Aorta (tissue), 5 donors: ENCODE measurements at places on chromosomes 2 and 18. TPM values are rescaled to one million over a fixed set of nuclear protein-coding genes. Genes with fewer than 3 reads are reported as not detected.

Gene PLCD4
- total RNA-seq = 1.6 TPM

Gene MRO
- total RNA-seq = 3.2 TPM

Gene MC2R
- total RNA-seq = not detected

Gene SLC11A1
- total RNA-seq = 56.1 TPM

Gene RGPD4
- total RNA-seq = 0.39 TPM

- H3K4me3 ChIP-seq = no peak overlapping the region
- DNase-seq = no peak
- no peak overlapping the region for H3K27ac ChIP-seq
- no peaks in the 10 kb centered on the region for H3K27me3 ChIP-seq
These were observed 80.7 kb downstream of the ACSL3 start for GRCh38 chr2:222941510-222942032.

- H3K27me3 ChIP-seq = no peaks in the 10 kb centered on the region
- H3K4me1 ChIP-seq = peaks cover 2% of the 10 kb centered on the region
- H3K27ac ChIP-seq = no peak overlapping the region
These were observed 62.2 kb downstream of the SPIRE1 start for GRCh38 chr18:12595571-12596255.

- no peaks in the 10 kb centered on the region for H3K4me1 ChIP-seq
- no peak overlapping the region for H3K27ac ChIP-seq
- H3K4me3 ChIP-seq = no peak overlapping the region
- no peaks in the 10 kb centered on the region for H3K27me3 ChIP-seq
- H3K36me3 ChIP-seq = no peaks in the 10 kb centered on the region
These were observed 312.2 kb upstream of the EPAS1 start for GRCh38 chr2:45984896-45985473.

DNA sequence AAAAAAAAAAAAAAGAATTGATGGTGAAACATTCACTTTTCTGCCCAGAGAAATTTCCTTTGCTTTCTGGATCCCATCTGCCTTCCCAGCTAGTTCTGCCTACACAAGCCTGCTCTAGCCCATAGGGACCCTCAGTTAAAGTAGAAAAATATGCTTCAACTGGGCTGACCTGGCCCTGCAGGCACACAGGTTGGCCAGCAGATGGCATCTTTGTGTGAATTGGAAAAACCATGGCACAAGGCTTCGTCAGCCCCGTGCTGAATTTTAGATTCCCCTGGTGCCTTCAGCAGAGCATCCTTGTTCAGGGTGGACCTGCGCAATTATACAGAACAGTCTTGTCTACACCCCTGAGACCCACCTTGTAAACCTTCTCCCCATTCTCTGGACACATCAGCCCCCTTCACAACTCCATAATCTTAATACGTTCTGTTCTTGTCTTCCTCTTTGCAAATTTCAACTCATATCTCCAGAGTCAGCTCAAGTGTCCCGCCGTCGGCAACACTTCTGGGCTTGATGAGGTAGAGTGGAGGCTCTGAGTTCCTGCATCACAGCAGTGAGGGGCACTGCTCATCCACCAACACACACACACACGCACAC, 114.5 kb downstream of the INSIG2 start:
- H3K4me1 ChIP-seq = no peaks in the 10 kb centered on the region
- no peak overlapping the region for H3K4me3 ChIP-seq
- H3K36me3 ChIP-seq = no peaks in the 10 kb centered on the region
- peaks cover 2% of the 10 kb centered on the region for H3K27me3 ChIP-seq
- no peak for DNase-seq
- no peak overlapping the region for H3K27ac ChIP-seq

GRCh38 chr18:11021477-11021876, 127.9 kb downstream of the PIEZO2 start:
- no peak for DNase-seq
- no peak overlapping the region for H3K4me3 ChIP-seq
- H3K4me1 ChIP-seq = no peaks in the 10 kb centered on the region

DNA sequence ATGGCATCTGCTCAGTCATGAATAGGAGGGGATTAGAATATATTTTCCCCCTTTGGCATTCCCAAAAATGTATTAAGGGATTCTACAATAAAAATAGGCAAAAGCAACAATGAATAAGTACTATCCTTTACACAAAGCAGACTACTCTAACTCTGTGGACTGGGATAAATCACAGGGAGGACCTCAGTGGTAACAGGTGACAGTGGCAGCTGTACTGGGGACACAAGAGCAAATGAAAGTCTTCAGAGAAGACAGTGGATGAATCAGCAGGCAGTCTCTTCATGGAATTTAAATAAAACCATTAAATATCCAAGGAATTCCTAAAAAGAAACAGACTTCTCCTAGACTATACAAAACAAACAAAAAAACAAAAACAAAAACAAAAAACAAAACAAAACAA, 4.8 kb downstream of the CDH7 start:
- no peak overlapping the region for H3K4me3 ChIP-seq
- no peaks in the 10 kb centered on the region for H3K4me1 ChIP-seq
- H3K36me3 ChIP-seq = no peaks in the 10 kb centered on the region
- DNase-seq = no peak
- H3K27ac ChIP-seq = no peak overlapping the region

- no peaks in the 10 kb centered on the region for H3K36me3 ChIP-seq
- no peak for DNase-seq
- no peaks in the 10 kb centered on the region for H3K27me3 ChIP-seq
- H3K27ac ChIP-seq = no peak overlapping the region
- H3K4me3 ChIP-seq = no peak overlapping the region
These were observed 15.8 kb downstream of the ATF2 start for GRCh38 chr2:175152242-175152641.

DNA sequence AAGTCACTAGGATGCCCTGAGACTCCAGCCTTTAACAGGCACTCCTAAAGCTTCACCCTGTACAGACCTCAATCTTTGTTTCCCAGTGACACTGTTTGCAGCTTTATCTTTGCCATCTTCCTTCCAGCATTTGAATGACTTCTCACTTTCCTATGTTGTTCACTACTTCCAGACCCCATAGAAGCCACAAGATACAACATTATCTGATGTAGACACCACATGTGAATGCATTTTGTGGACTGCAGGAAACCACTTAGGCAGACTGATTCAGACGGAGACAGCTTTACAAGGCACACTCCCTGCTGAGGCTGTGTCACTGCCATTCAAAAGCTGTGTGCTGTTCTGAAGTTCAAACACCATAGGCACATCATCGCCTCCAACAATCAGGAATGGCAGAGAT, 67.3 kb upstream of the SPATS2L start:
- H3K36me3 ChIP-seq = no peaks in the 10 kb centered on the region
- no peaks in the 10 kb centered on the region for H3K4me1 ChIP-seq
- no peak for DNase-seq
- no peaks in the 10 kb centered on the region for H3K27me3 ChIP-seq
- H3K4me3 ChIP-seq = no peak overlapping the region

DNA sequence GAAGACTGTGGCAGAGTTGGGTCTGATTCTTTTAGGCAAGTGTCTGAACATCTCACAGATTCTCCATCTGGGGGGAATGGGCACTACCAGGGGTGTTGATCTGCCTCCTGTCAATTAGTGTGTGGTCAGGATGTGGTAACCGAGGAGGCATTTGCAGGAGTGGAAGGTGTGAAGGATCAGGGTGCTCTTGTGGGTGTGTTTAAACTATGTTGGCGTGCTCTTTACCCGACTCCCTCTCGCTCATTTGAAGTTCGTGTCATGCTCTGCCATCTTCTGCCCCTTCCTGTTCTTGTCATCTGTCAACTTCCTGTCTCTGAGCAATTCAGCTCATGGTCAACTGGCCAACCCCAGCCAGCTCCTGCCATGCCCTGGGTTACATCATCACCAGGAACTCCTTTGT, 107.9 kb downstream of the RTN4 start:
- no peaks in the 10 kb centered on the region for H3K27me3 ChIP-seq
- no peaks in the 10 kb centered on the region for H3K36me3 ChIP-seq
- no peak for DNase-seq
- no peaks in the 10 kb centered on the region for H3K4me1 ChIP-seq
- no peak overlapping the region for H3K4me3 ChIP-seq

DNA sequence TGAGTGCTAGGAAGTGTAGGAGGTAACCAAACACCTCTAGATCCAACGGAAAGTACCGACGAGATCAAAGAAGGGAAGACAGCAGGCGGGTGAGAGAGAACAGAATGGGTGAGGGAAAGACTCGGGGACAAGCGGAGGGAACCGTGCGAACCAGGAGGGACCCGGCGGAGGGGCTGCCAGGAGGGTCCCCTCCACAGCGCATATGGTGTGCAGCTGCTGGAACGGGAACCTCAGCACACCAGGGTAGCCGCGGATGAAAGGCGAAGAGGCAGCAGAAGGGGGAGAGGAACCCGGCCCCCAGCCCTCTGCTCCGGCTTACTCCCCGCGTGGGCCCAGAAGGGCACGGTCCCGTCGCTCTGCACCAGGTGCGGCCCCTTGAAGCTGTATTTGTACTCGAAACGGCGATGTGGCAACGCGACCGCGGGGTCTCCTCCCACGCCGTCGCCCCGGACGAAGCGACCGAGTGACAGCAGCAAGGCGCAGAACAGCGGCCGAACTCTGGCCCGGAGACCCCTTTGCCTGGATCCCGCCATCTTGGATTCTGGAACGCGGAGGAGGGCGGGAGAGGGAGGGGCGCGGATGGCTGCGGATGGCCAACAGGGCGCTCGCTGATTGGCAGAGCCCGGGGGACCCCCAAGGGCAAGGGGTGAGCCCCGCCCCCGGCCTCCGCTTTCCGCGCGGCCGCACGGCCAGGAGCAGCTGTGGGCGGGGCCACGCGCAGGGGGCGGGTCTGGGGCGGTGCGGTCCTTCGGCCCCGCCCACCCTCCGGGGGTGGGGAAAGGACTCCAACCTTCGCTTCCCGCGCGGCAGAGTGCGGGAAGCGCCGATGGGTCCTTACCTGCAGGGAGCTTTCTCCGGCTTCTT, at the start of gene LMAN1:
LMAN1 (minus strand) TSS at position 554 of the 864 bp plus-strand sequence; CDS start at position 533, 21 bp downstream.
- H3K27ac ChIP-seq = peak within 1 kb of the TSS; percentile 53
- peak; percentile 98 for DNase-seq
- peaks cover 4% of the 10 kb centered on the region for H3K36me3 ChIP-seq
- no peaks in the 10 kb centered on the region for H3K27me3 ChIP-seq

DNA sequence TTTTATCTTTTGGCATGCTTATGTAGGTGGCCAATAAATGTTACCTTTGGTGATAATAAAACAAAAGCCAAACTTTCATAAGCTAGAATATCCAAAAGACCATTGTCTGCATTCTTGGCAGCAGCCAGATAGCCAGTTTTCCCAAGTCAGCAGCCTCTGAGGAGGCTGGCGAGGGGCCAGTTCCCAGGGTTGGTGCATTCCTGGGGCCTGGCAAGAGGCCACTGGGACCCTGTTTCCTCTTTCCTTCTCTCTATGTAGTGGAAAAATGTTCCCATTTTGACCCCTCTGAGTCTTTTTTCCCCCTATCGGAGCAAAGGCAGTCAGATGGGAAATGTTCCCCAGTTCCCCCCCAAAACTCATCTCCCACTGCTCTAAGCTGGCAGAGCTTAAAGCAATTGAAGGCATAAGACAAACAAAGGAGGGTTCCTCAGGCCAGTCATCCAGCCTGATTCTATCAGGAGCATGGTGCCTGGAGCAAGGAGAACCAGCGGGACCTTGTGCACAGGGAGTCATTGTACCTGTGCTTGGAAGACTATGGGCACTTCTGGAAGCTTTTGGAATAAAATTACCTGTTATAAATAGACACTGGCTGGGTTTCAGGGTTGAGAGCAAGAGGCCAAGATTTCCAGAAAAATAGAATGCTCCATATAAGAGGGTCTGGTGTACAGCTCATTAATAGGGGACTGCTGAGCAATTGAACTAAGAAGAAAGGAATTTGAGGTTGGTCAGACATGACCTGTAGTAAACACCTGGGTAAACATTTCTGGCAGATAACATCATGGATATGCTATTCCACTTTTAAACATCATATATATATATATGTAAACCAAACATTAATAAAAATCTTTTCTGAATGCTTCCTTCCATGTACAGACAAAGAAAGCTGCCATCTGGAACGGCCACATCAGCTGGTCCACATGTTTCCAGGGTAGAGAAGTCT, 63.4 kb downstream of the NCKAP5 start:
- no peaks in the 10 kb centered on the region for H3K27me3 ChIP-seq
- no peak overlapping the region for H3K4me3 ChIP-seq
- H3K36me3 ChIP-seq = no peaks in the 10 kb centered on the region
- peak; percentile 78 for DNase-seq
- H3K27ac ChIP-seq = no peak overlapping the region

- H3K27me3 ChIP-seq = no peaks in the 10 kb centered on the region
- H3K4me3 ChIP-seq = no peak overlapping the region
- H3K27ac ChIP-seq = no peak overlapping the region
- no peaks in the 10 kb centered on the region for H3K4me1 ChIP-seq
- peaks cover 11% of the 10 kb centered on the region for H3K36me3 ChIP-seq
These were observed 8.6 kb downstream of the MCEE start for GRCh38 chr2:71121479-71121878.

GRCh38 chr18:76351961-76352581, 143.0 kb downstream of the ZNF516 start:
- H3K4me1 ChIP-seq = no peaks in the 10 kb centered on the region
- no peak overlapping the region for H3K27ac ChIP-seq
- DNase-seq = no peak
- H3K27me3 ChIP-seq = no peaks in the 10 kb centered on the region

DNA sequence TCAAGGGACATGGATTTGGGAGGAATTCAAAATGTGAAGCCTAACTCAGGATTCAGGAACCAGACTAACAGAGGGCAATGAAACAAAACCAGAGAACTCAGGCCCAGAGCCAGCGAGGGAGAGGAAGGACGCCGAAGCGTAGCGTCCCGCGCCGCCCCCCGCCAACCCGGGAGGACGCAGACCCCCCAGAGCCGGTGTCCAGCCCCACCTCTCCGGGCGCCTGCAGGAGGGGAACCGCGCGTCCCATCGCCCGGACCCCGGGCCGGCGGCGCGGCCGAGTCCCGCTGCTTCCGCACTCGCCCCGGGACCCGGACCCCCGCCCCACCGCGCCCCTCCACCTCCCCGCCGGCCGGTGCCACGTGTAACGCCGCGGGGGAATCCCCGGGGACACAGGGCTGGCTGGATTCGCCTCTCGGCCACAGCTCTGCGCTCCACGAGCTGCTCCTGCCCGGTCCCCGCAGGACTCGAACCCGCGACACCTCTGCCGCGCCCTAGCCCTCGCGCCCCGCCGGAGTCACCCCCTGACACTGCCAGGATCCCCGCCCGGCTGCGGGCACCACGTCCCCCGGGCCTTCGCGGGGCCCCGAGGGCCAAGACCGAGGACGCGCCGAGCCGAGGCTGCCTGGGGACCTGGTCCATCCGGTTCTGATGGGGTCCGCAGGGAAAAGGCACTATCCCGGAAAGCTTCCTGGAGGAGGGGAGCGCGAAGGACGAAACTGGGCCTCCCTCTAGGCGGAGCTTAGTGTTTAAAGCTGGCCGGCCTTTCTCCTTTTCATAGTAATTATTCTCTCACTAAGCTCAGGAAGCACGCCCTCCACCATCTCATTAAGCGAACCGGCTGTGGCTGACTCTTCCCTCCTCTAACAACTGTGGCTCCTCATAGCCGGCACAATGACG, 40.4 kb upstream of the FAM124B start:
- H3K4me1 ChIP-seq = no peaks in the 10 kb centered on the region
- no peaks in the 10 kb centered on the region for H3K36me3 ChIP-seq
- H3K27ac ChIP-seq = no peak overlapping the region
- DNase-seq = peak; percentile 79
- peak overlapping the region; percentile 6 for H3K4me3 ChIP-seq
- H3K27me3 ChIP-seq = no peaks in the 10 kb centered on the region
